ENCODE measurements at places on chromosomes 2 and 18. TPM values are rescaled to one million over a fixed set of nuclear protein-coding genes. Genes with fewer than 3 reads are reported as not detected.

Gene NDC80
- polyA plus RNA-seq: 18.1 TPM

Gene SLC39A6
- polyA plus RNA-seq: 99.2 TPM

Gene TMEM163
- not detected for polyA plus RNA-seq

- no peak for DNase-seq
Measured at GRCh38 chr2:232816657-232817056, 40.3 kb upstream of the KCNJ13 start.

DNA sequence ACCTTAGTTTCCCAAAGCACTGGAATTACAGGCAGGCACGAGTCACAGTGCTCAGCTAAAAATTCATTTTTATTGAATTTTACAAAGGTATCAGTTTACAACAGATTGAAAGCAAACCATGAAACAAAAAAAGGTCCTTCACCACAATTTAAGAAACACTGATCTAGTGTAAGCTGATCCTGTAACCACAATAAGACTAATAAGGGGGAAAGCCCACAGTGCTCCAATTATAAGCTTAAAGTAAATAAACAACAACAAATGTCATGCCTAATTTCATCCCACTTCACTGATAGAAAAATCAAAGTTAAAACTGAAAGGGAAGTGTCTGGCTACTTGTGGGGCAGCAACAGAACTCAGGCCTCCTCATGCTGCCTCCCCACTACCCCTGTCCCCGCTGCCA is 49.2 kb downstream of the ICA1L start:
- no peak for DNase-seq

Gene HOXD9
- 1.7 TPM for polyA plus RNA-seq

GRCh38 chr2:33354981-33355380 is 121.5 kb upstream of the RASGRP3 start:
- peak; percentile 78 for DNase-seq

Data from BJ (cell line).